ENCODE measurements at places on chromosomes 1 and 21.
A peak's percentile ranks its signal among the peaks of the same experiment; 100 is the strongest.

DNA sequence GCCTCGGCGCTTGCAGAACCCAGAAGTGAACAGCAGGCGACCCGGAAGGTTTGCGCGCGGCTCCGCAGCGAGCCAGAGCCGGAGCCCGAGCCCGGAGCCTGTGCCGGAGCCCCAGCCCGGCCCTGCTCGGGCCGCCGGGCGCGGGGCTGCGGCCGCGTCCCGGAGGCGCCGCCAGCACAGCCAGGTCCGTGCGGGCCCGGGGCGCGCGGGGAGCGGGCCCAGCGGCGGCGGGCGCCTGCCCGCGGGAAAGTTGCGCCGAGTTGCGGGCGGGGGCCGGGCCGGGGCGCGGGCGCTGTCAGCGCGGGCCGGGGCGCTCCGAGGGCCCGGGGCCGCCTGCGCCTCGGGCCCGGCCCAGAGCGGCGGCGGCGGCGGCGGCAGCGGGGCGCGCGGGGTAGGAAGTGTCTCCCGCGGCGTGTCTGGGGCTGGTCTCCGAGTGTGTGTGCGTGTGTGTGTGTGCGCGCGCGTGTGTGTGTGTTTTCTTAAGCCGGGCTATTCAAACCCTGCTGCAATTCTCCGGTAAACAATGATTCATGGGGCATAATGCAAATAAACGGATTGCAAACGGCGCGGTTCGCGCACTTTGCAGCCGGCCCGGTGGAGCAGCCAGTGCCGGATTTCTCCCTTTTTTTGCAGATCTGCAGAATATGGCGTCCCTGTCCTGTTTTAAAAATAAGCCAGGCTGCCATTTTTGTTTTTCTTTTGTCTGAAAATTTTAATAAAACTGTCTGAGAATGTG, at the start of gene ZNF362:
ZNF362 (plus strand) TSS at position 22 of the 736 bp plus-strand sequence. CDS start 14,083 bp downstream, outside the sequence.
- peak within 1 kb of the TSS; percentile 54 for H3K27ac ChIP-seq
- DNase-seq = peak; percentile 81
- H3K36me3 ChIP-seq = peaks cover 2% of the 10 kb centered on the region
- H3K4me3 ChIP-seq = peak within 1 kb of the TSS; percentile 34
- H3K4me1 ChIP-seq = peaks cover 25% of the 10 kb centered on the region
- no peaks in the 10 kb centered on the region for H3K27me3 ChIP-seq

- H3K36me3 ChIP-seq = no peaks in the 10 kb centered on the region
- no peak overlapping the region for H3K27ac ChIP-seq
- H3K4me3 ChIP-seq = no peak overlapping the region
These were observed 75.5 kb downstream of the NPHP4 start for GRCh38 chr1:5916572-5917280.

DNA sequence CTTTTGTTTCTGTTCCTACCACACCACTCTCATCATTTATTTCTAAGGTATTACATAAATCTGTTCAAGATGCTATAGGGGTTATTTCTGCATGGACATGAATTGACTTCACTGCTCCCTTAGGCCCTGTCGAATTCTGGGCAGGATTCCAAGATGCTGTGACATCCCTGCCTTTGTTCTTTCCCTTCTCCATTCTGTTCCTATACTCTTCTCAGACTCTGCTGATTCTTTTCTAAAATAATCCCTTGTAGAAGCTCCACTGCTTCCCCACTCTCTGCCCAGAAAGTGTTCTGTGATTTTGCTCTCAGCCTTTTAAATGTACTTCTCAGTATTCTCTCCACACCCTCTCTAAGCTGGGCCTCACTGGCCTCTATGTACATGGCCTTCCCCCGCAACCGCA, 99.2 kb downstream of the PHTF1 start:
- H3K27me3 ChIP-seq = no peaks in the 10 kb centered on the region
- H3K36me3 ChIP-seq = no peaks in the 10 kb centered on the region
- no peak for DNase-seq
- H3K4me1 ChIP-seq = no peaks in the 10 kb centered on the region

DNA sequence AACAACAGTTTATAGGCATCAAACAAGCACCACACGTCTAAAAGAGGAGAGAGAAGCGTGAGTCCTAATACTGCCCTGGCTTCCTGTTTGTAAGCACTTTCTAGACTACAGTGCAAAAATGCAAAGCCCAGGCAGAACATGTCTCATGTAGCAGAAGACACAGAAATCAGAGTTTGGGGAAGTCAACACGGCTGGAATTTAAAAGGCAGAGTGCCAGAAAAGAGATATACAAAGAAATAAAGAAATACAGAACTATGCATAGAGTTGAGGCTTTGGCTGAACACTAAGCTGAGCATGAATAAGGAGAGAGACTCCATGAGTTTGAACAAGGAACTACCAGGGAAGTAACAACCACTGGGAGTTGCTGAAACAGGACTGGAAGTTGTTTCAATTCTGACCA, 566.6 kb upstream of the NR5A2 start:
- no peak overlapping the region for H3K27ac ChIP-seq
- H3K4me3 ChIP-seq = no peak overlapping the region
- no peaks in the 10 kb centered on the region for H3K36me3 ChIP-seq
- H3K27me3 ChIP-seq = no peaks in the 10 kb centered on the region
- peak; percentile 12 for DNase-seq
- H3K4me1 ChIP-seq = peaks cover 5% of the 10 kb centered on the region
